Glutamatergic neuron (in vitro differentiated cells): ENCODE measurements at places on chromosomes 13 and 19.

GRCh38 chr19:8615024-8615423 lies 4.5 kb upstream of the ADAMTS10 start:
- DNase-seq, result no peak

DNA sequence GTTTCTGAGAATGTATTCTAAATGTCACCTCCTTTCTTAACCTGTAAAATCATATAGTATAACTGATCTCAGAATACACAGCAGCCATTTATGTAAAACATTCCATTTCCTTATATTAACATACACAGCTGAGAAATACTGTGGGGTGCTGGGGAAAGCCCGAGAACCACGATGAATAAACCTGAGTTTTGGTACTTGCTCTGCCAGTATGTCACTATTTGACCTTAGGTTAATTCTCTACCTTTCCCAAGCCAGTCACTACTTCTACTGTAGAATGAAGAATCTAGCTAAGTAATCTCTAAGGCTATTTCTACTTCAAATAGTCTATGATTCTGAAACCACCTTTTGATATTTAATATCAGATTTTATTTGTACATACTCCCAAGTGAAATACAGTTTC lies 173.7 kb downstream of the TBC1D4 start:
- DNase-seq, result no peak

DNA sequence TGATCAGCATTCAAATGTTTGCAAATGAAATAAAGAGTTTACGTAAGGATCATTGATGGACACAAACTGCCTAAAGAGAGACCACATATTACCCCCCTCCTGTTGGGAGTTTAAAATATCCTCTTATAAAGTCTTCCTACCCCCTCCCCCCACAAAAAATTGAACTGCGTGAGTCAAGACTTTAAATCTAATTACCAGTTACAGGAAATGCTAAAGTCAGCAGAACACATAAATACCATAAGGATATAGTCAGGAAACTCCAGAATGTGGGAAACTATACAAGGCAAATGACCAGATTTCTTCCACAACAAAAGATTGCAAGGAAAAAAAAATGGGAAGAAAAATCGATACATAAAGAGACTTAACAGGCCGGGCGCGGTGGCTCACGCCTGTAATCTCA lies 44.4 kb upstream of the FARP1 start:
- DNase-seq, result no peak

DNA sequence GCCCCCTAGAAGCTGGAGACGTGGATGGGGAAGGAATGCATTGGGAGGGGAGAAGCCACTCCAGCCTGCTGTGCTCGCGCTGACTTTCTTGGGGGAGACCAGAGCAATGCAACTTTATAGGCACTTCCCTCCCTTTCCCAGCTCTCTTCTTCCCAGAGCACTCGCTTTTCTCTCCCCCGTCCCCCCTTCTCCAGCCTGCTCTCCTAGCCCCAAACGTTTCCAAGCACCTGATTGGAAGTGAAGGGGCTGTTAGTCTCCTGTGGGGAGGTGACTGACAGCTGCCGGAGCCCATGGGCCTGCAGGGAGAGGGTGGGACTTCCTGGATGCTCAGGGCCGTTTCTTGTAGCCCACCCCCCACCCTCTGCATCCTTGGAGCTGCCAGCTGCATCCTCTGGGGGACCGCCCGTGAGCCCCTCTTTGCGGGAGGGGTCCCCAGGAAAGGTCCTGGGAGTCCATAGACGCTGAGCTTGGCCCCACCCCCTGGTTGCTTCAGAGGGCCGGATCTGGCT lies 2.5 kb downstream of the HDGFL2 start:
- DNase-seq, result peak; percentile 80

DNA sequence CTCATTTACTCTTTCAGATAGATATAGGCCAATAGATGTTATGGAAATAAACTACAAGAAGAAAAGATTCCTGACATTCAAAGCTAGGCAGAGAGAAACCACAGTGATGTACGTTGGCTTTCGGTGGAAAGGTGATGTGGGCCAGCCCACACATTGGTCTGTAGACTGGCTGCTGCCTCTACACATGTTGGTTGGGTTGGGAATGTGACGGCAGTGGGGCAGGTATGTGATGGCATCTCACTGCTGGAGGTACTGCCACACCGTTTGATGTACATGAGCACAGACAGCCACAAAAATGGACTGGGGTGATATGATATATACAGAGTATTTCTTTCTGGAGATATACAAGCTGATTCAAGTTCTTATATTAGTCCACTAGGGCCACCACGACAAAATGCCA lies 69.4 kb downstream of the C13orf42 start:
- DNase-seq, result no peak

DNA sequence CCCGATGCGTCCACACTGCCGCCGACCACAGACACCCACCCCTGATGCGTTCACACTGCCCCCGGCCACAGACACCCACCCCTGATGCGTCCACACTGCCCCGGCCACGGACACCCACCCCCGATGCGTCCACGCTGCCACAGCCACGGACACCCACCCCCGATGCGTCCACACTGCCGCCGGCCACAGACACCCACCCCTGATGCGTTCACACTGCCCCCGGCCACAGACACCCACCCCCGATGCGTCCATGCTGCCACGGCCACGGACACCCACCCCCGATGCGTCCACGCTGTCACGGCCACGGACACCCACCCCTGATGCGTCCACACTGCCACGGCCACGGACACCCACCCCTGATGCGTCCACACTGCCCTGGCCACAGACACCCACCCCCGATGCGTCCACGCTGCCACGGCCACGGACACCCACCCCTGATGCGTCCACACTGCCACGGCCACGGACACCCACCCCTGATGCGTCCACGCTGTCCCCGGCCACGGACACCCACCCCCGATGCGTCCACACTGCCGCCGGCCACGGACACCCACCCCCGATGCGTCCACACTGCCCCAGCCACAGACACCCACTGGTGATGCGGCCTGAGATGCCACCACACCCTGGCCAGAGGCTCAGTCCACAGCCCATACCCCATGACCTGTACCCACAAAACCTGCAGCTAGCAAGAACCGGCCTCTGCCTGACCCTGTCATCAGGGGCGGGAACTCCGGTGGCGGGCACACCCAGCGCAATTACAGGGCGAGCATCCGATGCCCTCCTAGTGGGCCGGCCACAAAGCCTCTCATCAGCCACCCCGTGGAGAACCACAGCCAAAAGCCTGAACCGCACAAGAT lies 28.4 kb downstream of the RASA3 start:
- DNase-seq, result no peak

DNA sequence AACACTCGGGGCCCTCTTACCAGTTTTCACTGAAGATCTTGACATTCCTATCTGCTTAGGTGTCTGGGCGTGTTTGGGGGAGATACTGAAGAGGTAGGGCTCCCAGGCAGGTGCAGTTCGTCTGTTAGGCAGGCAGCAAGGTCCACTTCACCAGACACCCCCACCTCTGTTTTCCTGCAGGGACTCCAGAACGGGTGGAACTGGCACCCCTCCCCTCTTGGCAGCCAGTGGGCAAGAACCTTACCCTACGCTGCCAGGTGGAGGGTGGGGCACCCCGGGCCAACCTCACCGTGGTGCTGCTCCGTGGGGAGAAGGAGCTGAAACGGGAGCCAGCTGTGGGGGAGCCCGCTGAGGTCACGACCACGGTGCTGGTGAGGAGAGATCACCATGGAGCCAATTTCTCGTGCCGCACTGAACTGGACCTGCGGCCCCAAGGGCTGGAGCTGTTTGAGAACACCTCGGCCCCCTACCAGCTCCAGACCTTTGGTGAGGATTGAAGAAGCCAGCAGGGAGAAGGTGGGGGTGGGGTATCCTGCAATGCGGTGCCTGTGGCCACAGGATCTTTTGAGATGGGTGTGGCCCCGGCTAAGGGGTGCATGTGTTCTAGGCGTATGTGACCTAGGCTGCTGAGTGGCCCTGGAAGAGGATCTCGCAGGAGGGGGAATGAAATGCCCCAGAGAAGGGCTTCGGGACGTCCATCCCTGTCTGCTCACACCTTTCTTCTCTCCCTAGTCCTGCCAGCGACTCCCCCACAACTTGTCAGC lies 3.3 kb upstream of the ICAM4 start:
- DNase-seq, result no peak

DNA sequence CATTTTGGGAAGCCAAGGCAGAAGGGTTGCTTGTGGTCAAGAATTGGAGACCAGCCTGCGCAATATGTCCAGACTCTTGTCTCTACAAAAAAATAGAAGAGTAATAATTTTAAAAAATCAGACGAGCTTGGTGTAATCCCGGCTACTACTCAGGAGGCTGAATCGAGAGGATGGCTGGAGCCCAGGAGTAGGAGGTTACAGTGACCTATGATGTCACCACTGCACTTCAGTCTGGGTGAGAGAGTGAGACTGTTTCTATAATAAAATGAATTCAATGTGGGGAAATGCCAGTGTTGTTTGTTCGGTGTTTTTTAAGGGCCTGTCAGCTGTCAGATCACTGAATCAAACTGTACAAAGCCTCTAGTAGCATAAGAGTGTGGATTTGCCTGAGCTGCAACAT lies 1.2 kb upstream of the FBXL3 start:
- no peak for DNase-seq

- DNase-seq, result no peak
Observed at GRCh38 chr13:88360761-88361160, 689.6 kb downstream of the SLITRK5 start.

- DNase-seq, result no peak
Observed at GRCh38 chr19:31256593-31256960, 92.7 kb downstream of the TSHZ3 start.

DNA sequence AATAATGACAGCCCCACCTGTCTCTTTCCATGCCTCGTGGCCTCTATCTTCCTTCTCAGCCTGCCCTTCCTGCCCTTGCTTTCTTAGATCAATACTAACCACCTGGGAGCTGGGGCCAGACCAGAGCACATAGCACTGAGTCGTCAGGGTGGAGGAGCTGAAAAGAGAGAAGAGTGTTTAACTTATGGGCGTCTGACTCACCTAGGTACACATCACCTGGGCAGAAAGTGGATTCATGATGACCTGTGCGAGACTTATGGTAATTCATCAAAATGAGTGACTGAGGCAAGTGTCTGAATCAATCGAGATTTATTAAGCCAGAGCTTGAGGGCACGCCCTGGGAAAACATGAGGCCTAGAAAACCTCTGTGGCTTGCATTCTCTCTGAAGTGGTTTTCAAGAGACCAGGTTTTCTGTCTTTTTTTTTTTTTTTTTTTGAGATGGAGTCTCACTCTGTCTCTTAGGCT lies 19.2 kb downstream of the CEACAM6 start:
- DNase-seq, result no peak

GRCh38 chr19:41189425-41190065 lies 3.5 kb upstream of the CYP2S1 start:
- DNase-seq, result no peak

GRCh38 chr13:49302817-49303216 lies 55.1 kb downstream of the CDADC1 start:
- DNase-seq, result no peak

DNA sequence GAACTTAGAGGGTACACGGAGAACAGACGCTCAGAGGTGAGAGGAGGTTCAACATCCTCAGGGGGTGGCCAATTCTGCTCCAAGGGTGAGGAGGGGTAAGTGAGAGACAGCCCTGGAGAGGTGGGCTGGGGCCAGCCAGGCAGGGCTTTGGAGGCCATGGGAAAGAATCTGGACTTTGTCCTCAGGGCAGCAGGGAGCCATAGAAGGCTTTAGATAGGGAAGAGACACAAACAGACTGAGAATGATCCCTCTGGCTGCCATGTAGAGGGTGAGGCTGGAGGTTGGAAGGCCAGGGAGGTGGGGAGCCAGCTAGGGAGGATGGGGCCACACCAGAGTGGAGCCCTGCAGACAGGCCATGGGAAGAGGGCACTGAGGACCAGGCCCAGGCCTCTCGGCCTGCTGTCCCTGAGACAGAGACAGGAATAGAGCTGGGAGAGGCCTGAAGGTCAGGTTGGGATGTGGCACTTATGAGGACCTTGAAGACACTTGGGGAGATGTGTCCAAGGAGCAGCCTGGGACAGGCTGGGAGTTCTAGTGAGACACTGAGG lies 29.2 kb upstream of the CCNP start:
- DNase-seq, result no peak

- no peak for DNase-seq
Observed at GRCh38 chr13:33514362-33514761, 228.8 kb upstream of the STARD13 start.

DNA sequence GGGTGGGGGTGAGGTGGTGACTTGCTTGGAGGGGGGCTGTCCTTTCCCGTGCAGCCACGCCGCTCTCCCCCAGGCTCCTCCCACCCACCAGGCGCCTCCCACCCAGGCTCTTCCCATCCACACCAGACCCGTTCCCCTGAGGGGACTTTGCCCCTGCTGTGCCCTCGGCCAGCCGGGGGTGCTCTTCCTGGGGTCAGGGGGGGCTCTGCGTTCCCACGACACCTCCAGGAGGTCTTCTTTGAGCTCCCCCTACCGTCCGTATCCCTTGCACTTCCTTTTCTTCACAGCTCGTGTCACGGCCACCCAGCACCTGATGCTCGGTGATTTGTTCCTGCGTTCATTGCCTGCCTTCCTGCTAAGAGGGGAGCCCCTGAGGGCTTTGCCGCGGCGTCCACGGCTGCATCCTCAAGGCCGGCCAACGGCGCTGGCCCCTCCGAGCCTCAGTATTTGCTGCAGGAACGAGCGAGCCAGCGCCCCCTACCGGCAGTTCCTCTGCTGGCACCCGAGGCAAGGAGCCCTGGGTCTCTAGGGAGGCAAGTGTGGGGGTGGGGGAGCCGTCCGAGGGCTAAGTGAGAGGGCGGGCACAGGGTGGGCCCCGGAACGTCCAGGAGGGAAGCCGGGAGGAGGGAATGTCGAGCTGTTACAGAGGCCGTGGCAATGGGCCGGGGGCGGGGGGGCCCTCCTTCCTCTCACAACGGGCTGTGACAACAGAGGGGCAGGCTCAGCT lies 11.8 kb downstream of the LRRC4B start:
- peak; percentile 96 for DNase-seq

GRCh38 chr19:4172861-4173473 lies 9.4 kb downstream of the SIRT6 start:
- peak; percentile 72 for DNase-seq

DNA sequence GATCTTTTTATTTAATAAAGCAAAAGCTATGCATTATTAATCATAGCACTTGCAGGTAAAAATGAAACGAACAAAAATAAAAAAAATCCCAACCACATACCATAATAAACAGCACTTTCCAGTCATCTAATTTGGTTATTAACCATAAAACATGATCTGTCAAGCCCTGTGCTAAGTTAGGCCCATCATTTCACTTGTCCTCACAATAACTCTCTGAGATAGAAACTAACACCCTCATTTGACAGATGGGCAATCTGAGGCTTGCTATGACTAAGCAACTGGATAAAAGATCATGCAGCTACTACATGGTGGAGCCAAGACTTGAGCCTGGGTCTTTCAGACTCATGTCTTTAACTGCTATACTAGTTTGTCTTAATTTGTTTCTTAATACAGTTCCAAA lies 21.8 kb downstream of the PROSER1 start:
- DNase-seq, result no peak

- DNase-seq, result peak; percentile 93
Observed at GRCh38 chr19:49301165-49301865, 23.7 kb downstream of the SLC6A16 start.
